ENCODE measurements at places on chromosomes 3 and 15.
A peak's percentile ranks its signal among the peaks of the same experiment; 100 is the strongest.

DNA sequence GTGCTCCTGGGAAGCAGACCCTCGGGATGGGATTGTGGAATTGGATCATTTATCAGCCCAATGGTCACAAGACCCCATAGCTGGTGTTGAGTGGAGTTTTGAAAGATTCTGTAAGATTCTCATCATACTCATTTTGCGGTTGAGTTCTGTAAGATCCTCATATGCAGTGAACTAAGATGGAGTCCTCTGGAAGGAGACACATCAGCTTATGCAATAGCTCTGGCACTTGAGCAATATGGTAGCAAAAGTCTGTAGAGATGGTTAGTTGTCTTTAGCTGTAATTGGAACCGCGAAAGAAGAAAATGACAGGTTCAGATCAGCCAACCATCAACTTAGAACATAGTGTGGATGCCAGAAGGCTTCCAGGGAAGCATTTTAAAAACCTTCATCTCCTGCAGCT is 184.5 kb upstream of the TSC22D2 start:
- no peak for DNase-seq

DNA sequence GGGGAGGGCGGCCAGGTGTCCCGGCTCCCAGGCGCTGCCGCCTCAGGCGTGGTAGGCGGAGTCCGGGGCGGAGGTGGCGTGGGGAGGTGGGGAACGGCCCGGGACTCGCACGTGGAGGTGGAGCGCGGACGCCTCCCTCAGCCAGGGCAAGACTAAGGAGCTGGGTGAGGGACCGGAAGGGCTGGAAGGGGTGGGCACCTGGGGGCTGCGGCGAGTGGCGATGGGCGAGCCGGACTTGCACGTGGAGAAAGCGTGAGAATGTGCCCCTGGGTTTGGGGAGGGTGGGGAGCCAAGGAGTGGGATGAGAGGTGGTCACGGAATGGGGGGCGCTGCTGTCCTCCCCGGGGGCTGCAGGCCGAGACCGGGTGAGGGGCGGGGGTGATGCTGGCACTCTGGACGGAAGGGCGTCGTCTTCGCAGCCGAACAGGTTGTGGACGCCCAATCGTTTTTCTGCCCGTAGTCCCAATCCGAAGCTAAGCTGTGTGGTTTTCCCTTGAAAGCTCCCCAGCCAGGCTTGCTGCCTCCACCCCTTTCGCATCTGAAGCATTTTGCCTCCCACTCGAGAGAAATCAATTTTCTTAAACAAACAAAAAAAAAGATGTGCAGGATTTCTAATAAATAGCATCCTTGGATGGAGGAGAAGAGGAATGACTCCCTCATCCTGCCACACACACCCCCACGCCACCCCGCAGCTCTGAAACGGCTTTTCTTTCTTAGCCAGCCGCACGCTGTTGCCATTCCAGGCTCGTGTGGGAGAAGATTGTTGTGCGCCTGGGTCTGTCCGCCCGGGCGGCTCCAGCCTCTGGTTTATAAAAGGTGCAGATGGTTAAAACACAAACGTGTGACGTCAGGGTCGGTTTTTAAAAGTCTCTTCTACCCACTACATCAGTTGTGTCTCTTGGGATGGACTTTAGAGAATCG is 62.5 kb upstream of the ANKRD28 start:
- peak; percentile 17 for DNase-seq

DNA sequence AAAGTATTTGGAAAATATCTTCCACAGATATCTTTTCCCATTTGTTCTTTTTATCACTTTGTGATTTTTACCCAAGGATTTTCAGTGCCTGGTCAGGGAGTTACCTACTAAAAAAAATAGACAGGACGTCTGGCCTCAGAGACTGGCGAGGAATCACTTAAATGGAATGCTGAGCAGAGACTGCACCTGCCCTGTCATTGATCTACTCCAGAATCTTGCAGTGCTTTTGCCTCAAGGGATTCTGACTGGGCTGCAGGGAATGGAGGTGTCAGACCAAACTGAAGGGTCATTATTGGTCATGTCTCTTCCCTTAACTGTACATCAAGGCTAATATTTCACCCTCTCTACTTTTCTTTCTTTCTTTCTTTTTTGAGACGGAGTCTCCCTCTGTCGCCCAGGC is 12.1 kb upstream of the RYR3 start:
- no peak for DNase-seq

GRCh38 chr3:137582484-137582883 is 181.6 kb upstream of the SOX14 start:
- no peak for DNase-seq

GRCh38 chr3:99620077-99620767 is 18.2 kb upstream of the COL8A1 start:
- no peak for DNase-seq

DNA sequence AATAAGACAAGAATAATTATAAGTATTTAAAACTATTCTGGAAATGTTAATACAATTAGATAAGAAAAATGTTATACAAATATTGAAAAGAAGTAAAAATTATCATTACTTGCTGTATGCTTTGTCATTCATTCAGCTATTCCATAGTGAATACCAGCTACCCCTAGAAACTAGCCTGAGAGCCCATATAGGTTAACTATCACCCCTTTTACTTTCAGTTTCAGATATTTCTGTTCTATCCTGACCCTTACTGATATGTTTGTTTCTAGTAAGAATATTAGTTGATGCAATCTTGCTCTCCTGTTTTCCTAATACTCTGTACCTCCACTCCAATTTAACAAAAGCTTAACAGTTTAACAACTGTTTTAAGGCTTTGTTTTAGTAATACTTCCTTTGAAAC is 31.6 kb downstream of the FAM227B start:
- DNase-seq = no peak
